Activated CD4-positive, alpha-beta T cell treated with anti-CD3 and anti-CD28 coated beads, Interleukin-2, amount 10 ng/mL, durations not matched to agents 24 days and 14 days (primary cell): ENCODE measurements at places on chromosomes 12 and 14. TPM values are rescaled to one million over a fixed set of nuclear protein-coding genes. Genes with fewer than 3 reads are reported as not detected.

DNA sequence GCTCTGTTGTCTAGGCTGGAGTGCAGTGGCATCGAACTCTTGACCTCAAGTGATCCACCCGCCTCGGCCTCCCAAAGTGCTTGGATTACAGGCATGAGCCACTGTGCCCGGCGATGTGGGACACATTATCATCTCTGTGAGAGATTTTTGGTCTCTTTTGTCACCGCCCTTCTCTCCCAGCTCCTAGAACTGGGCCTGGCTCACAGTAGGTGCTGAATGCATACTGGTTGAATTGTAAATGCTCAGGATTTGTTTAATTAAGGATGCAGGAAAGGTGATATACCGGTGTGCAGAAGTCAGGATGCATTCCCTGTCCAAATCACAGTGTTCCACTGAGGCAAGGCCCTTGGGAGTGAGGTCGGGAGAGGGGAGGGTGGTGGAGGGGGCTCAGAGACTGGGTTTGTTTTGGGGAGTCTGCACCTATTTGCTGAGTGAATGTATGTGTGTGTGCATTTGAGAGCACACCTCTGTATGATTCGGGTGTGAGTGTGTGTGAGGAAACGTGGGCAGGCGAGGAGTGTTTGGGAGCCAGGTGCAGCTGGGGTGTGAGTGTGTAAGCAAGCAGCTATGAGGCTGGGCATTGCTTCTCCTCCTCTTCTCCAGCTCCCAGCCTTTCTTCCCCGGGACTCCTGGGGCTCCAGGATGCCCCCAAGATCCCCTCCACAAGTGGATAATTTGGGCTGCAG lies 1.0 kb upstream of the KRT18 start:
- no peak for DNase-seq

Gene RNU7-1
- total RNA-seq, result not detected in 2 replicates

DNA sequence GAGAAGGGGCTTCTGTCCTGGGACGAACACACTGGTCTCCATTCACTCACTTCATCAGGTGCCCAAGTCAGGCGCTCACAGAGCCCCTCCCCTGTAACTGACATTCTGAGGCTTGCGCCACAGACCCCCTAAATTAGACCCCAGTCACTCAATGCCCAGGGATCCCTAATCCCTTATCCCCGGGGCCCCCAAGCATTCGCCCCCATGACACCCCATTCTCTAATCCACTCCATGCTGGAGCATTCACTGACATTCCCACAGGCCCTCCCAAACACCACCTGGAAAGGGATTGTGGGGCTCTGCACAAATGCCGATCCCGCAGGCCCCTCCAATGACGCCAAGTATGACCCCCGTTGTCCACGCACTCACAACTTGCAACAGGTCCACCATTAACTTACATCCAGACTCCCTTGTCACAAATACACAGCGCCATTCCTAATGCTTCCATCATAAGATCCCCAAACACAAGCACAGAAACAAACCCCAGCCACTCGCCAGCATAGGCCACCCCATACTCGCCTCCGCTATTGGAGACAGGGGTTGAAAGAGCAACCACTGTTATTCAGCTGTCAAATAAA lies 1.5 kb downstream of the ZNF605 start:
- DNase-seq, result no peak

- DNase-seq, result no peak
Measured at GRCh38 chr14:94244182-94244581, 48.9 kb downstream of the SERPINA10 start.

- no peak for DNase-seq
Measured at GRCh38 chr14:45526715-45527549, 273.9 kb upstream of the MIS18BP1 start.

Gene KCNK13
- total RNA-seq, result not detected in 2 replicates

DNA sequence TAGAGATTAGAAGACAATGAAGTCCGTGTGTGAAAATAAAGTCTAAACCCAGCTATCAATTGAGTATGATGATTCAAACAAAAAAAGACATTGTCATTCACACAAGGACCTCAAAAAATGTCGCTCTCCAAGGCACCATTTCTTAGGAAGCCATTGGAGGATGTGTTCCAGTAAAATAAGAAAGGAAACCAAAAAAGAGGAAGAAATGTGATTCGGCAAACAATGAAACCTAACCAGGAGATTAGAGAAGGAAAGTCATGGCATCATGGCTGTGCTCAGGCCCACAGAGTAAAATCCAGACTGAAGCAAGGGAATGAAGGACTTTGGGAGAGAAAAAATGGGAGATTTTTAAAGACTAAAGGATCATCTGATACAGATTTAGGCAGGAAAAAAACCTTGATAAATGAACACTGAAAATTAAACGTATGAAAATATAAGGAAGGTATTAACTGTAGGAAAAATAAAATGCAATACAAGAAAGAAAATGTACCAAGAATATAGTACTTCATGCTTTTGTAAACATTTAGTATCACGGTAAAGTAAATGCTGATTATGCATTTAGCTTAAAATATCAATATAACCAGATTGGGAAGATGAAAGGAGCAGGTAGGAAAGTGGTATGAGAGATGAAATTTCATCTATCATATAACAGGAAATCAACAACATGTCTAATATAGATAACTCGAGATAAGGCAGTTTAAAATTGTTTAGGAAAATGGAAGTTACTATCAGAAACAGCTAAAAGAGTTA lies 38.2 kb upstream of the MTHFD1 start:
- no peak for DNase-seq

Gene DERA
- total RNA-seq, result 15.9 and 17.3 TPM in 2 replicates

DNA sequence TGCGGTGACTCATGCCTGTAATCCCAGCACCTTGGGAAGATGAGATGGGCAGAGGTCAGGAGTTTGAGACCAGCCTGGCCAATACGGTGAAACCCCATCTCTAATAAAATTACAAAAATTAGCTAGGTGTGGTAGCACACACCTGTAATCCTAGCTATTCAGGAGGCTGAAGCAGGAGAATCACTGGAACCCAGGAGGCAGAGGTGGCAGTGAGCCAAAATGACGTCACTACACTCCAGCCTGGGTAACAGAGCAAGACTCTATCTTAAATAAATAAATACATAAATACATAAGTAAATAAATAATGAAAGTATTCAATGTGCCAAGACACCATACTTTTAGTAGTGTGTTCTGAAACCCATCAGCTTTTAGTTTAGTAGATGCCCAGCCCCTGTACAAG lies 308.1 kb upstream of the FLRT2 start:
- no peak for DNase-seq

DNA sequence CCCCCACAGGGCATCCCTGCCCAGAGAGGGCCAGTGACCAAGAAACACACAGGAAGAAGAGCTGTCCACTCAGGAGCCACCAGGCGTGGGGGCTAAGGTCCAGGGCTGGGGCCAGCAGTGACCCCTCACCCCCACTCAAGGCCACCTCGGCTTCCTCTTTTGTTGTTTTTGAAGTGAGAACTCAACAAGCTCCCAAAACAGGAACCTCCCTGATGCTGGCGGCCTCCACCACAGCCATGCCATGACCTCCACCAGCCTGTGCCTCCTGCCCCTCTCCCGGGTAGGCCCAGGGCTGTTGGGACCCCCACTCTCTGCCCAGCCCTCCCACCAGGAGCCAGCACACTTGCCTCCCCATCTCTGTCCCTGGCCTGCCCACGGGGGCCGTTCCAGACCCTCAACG lies 7.8 kb downstream of the AKT1 start:
- DNase-seq, result no peak

DNA sequence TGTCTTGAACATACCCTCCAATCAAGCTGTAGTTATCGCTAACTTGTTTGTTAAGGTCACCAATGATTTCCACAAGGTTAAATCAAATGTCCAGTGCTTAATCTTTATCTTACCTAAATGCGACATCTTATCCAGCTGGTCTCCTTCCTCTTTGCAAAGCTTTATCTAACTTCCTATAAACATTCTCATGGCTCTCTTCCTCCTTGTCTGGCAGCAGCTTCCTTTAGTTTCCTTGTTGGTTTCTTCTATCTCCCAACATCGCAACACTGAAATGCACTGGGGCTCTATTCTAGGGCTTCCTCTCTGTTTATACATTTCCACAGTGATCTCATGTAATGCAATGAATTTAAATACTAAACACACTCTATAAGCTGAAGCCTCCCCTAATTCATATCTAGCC lies 28.7 kb downstream of the UBE2N start:
- no peak for DNase-seq
